ENCODE measurements at places on chromosomes 13 and 19.

GRCh38 chr13:44930963-44931623 is 58.2 kb downstream of the NUFIP1 start:
- H3K4me1 ChIP-seq: peaks cover 45% of the 10 kb centered on the region
- H3K36me3 ChIP-seq: no peaks in the 10 kb centered on the region
- DNase-seq: no peak
- no peak overlapping the region for H3K4me3 ChIP-seq
- H3K27ac ChIP-seq: peak overlapping the region; percentile 61
- no peaks in the 10 kb centered on the region for H3K27me3 ChIP-seq

- no peaks in the 10 kb centered on the region for H3K4me1 ChIP-seq
- H3K36me3 ChIP-seq: peaks cover 91% of the 10 kb centered on the region
- no peaks in the 10 kb centered on the region for H3K27me3 ChIP-seq
- no peak overlapping the region for H3K4me3 ChIP-seq
- no peak overlapping the region for H3K27ac ChIP-seq
Observed at GRCh38 chr19:10552510-10553053, 8.9 kb downstream of the ATG4D start.

DNA sequence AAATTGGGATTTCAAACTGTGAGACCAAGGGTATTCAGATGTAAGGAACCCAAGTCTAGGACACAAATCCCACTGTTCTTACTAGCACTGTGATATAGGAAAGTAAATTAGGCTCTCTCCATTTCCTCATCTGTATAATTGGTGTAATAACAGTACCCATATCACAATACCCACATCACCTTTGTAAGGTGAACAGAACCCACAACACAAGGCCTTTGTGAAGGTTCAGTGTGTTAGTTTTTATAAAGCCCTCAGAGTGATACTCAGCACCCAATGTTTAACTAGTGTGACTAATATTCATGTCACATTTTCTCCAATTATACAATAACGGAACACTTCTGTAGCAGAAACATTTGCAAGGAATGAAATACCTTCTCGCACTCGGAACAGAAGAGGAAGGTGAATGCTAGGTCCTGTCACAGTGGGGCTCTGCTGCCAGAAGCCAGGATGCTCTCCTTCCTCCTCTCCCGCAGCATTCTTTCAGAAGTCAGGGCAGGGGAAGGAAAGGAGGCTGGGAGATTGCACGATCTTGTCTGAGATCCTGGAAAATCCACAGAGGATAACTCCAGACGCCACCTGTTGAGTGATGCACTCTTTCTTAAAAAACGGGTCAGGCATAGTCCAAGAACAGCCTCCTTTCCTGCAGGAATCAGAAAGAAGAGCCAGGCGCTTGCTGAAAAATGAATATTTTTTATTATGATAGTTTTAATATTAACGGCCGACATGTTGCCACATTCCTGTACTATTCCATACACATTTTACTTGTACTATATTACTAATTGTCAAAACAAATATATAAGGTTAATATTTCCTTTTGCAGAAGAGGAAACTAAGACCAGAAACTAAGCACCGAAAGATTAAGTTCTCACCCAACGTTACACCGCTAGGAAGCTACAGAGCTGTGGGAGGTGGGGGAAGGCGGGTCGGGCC is 762 bp downstream of the ZNF45 start:
- no peaks in the 10 kb centered on the region for H3K27me3 ChIP-seq
- DNase-seq: no peak
- peaks cover 39% of the 10 kb centered on the region for H3K36me3 ChIP-seq
- H3K27ac ChIP-seq: peak overlapping the region; percentile 69

GRCh38 chr13:99469041-99469440 is 32.2 kb upstream of the TM9SF2 start:
- H3K27me3 ChIP-seq: no peaks in the 10 kb centered on the region
- DNase-seq: no peak
- H3K27ac ChIP-seq: no peak overlapping the region
- no peak overlapping the region for H3K4me3 ChIP-seq
- H3K36me3 ChIP-seq: no peaks in the 10 kb centered on the region
- no peaks in the 10 kb centered on the region for H3K4me1 ChIP-seq

Measured in tibial artery (tissue), 4 donors.